Fibroblast of villous mesenchyme (primary cell): ENCODE measurements at places on chromosomes 11 and 22. TPM values are rescaled to one million over a fixed set of nuclear protein-coding genes. Genes with fewer than 3 reads are reported as not detected.

DNA sequence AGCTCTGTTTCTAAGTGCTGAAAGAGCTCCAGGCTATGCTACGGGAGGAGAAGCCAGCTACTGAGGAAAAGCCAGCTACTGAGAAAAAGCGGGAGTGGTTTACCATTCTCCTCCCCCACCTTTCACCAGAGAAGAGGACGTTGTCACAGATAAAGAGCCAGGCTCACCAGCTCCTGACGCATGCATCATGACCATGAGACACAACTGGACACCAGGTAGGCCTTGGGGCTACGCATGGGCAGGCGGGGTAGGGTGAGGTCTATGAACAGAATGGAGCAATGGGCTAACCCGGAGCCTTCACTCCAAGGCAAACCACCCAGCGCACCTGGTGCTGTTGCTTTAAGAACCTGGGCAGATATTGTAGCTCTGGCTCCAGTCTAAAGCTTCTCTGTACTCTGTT lies 1.1 kb downstream of the IL18BP start:
- DNase-seq: no peak

DNA sequence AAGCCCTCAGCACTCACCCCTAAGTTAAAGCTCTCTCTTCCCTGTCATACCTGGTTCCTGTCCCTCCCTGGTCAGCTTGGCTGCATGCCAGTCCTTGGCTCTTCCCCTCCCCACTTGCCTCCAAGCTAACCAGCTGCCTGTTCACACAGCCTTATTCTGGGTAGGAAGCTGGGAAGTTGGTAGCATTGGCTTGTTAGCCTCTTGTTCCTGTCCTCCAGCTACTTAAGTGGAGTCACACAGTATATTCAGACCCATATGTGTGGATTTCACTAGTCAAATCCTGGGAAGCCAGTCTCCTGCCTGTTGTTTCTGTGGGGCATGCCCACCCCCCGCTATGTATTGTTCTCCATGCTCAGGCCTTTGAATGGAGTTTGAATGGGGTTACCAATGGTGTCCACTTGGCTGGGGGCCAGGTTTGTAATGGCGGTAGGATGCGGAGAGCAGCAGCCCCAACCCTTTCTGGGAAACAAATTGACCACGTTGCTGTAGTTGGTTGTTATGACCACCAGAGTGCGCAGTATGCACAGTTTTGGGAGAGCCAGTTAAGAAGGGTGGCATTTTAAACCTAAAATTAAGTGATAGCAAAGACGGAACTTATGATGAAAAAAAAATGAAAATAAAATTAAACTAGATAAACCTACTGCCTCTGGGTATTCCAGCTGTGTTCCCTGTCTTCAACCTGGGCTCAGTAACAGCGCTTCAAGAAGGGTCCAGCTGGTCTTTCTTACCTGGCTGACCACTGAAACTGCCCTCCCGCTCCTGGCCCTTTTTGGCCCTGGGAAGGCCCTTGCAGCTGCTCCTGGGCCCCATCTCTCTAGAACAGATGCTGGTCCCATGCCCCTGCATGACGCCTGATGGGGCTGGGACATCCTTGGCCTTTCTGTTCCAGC lies 10.7 kb upstream of the RPS3 start:
- peak; percentile 78 for DNase-seq

DNA sequence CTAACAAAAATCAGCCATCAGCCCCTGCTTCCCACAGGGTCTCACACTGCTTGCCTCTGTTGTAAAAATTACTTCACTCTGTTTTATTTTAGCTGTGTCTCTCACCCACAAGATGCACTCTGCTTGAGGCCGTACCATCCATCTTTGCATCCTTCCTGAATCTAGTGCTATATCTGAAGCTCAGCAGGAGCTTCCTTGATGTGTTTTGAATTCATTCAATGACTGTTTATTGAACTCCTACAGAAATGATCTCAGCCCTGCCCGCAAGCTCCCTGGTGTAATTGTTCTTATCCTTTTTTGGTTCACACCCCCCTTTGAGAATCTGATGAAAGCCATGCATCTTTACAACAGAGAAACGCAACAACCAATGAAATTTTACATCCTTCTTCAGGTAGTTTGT lies 310.2 kb upstream of the ZC3H12C start:
- DNase-seq: no peak

GRCh38 chr11:113199866-113200265 lies 114.5 kb upstream of the TTC12 start:
- no peak for DNase-seq

- DNase-seq: no peak
Observed at GRCh38 chr22:47678636-47679287, 916.3 kb downstream of the TBC1D22A start.

- DNase-seq: no peak
Observed at GRCh38 chr11:43145653-43146052, 166.1 kb upstream of the API5 start.

- peak; percentile 85 for DNase-seq
Observed at GRCh38 chr11:6219359-6219758, 14.0 kb downstream of the C11orf42 start.

DNA sequence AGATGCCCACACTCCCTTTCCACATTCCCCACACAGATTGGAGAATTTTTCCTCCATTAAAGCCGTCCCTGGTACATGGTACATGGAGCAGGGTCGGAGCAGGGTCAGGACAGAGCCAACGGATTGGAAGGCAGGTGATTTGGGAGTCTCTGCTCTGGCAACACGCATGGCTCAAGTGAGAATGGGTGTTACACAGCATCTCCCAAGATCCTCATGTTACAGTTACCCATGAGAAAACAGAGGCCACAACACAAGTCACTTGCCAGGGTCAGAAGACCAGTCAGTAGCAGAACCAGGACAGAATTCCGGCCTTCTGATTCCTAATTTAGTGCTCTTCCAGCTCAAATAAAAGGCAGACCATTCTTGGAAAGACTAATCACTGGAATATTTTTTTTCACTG lies 7.7 kb upstream of the F2 start:
- DNase-seq: peak; percentile 41

- peak; percentile 86 for DNase-seq
Observed at GRCh38 chr22:26718905-26719304, 61.5 kb downstream of the MIAT start.

DNA sequence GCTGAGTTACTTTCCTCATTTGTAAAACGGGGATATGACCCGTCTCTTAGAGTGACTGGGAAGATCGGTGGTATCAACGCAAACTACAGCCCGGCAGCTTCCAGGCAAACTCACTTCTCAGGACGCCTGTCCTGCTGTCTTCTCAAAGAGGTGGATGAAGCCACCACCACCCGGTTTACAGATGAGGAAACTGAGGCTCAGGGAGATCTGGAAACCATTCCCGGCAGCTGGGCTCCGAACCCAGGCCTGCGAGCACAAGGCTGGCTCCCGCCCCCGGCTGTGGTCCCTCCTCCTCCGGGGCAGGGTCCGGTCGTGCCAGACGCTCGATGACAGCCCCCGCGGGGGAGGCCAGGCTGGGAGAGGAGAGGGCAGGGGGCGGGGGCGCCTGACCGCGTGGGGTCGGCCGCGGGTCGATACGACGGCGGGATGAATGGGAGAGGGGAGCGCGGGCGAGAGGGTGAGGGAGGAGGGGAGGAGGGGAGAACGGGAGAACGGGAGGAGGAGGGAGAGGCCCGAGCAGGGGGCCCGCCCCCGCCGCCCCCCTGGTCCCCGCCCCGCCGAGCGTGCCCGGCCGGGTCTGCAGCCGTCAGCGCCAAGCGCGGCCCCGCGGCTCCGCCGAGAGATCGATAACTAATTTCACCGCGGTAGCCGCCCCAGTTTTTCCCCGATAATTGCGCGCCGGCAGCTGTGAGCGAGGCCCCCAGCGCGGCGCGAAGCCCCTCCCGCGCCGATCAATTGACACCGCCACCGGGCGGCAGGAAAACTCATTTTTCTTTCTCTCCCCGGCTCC lies 14.0 kb downstream of the IGLL1 start:
- no peak for DNase-seq

DNA sequence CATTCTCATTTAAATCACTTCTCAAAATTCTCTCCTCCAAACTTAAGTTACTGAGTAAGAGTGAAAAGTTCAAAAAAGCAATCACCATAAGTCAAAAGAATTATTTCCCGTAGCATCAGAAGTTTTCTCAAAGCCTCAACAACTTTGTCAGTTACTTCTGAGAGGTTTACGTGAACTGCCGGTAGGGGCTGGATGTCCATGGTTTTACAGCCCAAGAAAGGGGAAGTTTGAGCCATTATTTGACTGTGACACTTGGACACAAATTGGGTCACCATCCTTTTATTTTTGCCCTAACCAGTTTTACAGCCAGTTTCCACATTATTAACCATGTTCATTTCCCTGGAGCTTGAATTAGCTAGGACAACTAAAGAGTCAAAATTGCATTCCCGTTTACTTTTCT lies 7.5 kb downstream of the POU2AF3 start:
- no peak for DNase-seq

- DNase-seq: peak; percentile 66
Observed at GRCh38 chr11:34492806-34493414, 20.7 kb downstream of the ELF5 start.

DNA sequence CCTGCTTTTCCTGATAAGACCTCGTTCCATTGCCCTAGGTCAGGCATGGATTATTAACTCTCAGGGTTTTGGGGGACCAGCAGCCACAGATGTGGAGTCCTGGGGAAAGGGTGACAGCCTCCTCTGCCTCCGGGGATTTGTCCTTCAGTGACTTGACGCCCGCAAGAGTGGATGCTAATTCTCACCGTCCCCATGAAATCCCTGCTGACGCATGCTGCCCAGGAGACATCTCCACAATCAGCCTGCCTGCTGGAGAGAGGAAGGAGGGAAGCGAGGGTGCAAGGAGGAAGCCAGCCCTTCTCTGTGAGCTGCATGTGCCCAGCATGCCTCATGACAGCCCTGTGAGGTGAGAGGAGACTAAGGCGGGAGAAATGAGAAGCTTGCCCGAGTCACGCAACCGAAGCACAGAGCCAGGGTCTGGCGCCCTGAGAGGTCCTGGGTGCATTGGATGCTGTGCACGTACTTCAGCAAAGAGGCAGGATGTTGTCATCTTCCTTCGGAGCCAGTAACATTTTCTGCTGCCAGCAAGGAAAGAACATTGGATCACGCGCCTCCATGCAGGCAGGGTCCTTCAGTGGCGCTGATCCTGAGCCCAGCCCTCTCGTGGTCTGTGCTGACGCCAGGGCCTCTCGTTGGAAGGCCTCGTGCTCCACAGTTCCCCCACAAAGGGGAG lies 27.3 kb upstream of the KRTAP5-6 start:
- DNase-seq: no peak

GRCh38 chr11:32831221-32831620 lies 1.5 kb downstream of the PRRG4 start:
- no peak for DNase-seq

DNA sequence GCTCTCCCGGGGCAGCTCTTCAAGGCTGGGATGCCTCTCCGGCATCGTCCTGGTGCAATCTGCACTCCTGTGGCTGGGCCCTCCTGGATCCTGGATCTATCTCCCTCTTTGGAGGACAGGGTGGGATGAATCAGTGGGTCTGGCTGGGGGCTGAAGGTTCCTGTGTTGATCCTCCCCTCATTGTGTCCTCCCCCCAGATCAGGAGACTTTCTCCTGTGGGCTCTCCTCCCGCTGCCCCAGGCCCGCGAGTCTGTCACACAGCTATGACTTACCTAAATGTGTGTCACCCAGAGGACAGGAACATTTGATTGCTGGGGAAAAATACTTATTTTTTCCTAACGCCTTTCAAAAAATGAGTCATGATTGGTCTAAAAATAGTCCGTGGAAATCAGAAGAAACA lies 106.8 kb upstream of the NECTIN1 start:
- no peak for DNase-seq

DNA sequence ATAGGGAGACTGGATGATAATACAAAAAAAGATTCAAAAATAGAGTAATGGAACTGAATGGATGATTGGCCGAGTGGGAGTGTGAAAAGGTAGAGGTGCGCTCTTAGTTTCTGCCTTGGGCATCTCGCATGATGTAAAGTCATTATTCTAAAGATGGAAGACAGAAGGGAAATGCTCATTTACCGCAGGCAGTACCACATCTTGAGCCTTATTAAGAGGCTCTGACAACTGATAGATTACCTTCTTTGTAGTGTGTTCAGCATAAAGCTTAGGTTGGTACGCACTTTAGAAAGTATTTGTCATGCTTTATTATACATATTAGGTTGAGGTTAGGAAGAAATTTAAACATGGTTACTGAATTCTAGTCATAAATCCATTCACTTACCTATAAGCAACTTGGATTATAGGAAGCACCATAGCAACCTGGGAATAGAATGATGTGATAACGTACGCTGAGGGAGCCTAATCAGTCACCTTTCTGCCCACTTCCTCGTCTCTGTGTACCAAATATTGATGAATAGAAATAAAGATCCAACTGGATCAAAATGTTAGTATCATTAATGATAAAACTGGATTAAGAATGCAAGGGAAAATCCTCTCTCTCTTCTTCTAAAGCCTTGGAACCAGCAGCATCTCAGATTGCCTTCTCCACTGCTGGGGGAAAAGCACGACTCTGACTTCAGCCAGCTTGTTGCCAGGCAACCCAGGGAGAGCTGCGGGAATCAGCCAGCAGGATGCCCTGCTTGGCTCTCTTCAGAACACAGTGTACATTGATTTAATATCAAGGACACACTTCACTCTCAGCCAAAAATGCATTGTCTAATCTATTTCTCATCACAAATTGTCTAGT lies 29.0 kb upstream of the VWA5A start:
- DNase-seq: no peak

GRCh38 chr11:60987577-60988277 lies 16.2 kb downstream of the CD6 start:
- DNase-seq: no peak

- DNase-seq: peak; percentile 29
Observed at GRCh38 chr11:7667460-7667859, 5.8 kb downstream of the CYB5R2 start.

DNA sequence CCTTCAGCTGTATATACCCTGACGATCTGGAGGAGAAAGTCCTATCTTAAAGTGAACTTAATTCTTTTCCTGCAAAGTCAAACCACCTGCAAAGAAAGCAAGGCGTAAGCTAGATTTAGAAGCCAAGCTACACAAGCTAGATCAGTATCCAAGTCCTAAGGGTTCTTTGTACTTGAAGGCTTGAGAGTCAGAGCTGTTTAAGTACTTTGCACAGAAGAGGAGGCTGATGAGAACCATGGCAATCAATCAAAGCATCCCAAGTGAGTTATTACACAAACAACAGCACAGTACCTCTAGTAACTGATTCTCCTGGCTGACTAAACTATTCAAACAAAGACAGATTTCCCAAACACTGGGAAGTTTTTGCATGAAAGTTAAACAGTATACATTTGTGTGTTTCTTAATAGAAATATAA lies 1.9 kb downstream of the CDON start:
- no peak for DNase-seq

UCP3 gene
- total RNA-seq: 1.3 and 1.7 TPM in 2 replicates

TPBGL gene
- total RNA-seq: not detected in 2 replicates

CD3D gene
- total RNA-seq: not detected in 2 replicates

BDNF gene
- total RNA-seq: 20.6 and 25.5 TPM in 2 replicates

DDTL gene
- total RNA-seq: 2.3 and 3.0 TPM in 2 replicates

TLCD5 gene
- 7.4 and 10.8 TPM in 2 replicates for total RNA-seq

BTG4 gene
- not detected in 2 replicates for total RNA-seq

PGA5 gene
- not detected in 2 replicates for total RNA-seq

RASSF10 gene
- total RNA-seq: not detected in 2 replicates

EFCAB6 gene
- total RNA-seq: 0.32 and 0.86 TPM in 2 replicates

SGSM1 gene
- not detected in 2 replicates for total RNA-seq
